ENCODE measurements at places on chromosomes 7 and 10.

GRCh38 chr10:22754296-22754695, 39.9 kb upstream of the PIP4K2A start:
- DNase-seq: no peak

GRCh38 chr10:101238732-101239105, 9.5 kb upstream of the LBX1 start:
- no peak for DNase-seq

DNA sequence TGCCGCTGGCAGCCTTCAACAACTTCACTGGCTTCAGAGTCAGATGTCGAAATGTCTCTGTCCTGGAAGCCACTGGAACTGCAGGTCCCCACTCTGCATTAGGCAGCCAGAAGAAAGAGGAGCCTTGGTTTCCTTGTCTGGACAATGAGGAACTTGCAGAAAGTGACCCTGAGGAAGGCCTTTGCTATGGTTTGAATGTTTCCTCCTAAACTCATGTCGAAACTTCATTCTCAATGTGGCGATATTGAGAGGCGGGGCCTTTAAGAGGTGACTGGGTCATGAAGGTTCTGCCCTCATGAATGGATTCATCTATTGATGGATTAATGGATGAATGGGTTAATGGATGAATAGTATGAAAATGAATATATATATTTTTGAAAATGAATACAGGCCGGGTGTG, 61.6 kb upstream of the GPR26 start:
- no peak for DNase-seq

DNA sequence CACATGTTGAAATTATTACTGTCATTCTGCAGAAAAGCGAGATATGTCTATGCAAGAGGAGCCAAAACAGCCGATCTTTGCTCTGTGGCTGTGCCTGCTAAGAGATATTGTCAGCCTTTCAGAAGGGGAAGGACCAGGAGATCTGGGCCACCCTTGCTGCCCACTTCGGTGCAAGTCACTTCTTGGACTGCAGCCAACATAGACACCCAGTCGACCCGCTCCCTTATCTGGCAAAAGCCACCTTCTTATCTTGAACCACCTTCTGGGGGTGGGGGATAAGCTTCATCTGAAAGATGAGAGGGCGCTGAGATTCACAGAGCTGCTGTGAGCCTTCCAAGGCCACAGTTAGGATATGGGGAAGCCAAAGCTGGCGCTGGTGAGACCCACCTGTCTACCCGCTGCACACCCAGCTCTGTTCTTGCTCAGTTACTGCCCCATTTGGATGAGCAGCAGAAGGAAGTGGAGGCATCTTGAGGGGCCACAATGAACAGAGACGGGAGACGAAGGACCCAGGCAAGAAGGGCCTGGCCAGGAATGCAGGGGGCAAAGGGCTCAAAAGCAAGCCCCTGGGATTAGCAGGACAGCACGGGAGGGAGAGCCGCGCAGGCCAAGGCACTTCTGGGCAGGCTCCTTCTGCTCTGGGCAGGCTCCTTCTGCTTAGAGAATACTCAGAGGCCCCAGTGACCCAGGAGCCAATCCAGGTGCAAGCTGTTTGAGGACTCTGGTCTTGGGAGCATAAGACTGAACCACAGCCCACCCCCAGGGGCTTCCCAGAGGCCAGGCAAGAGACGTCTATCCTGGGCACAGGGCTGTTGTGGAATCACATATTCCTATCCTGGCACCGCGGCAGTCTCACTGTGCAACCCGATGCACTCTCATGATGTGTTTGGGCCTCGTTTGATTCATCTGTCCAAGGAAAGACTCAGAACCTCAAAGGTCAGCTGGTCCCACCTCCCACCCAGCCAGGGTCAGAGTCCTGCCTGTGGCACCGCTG, 38.4 kb upstream of the NPFFR1 start:
- no peak for DNase-seq

DNA sequence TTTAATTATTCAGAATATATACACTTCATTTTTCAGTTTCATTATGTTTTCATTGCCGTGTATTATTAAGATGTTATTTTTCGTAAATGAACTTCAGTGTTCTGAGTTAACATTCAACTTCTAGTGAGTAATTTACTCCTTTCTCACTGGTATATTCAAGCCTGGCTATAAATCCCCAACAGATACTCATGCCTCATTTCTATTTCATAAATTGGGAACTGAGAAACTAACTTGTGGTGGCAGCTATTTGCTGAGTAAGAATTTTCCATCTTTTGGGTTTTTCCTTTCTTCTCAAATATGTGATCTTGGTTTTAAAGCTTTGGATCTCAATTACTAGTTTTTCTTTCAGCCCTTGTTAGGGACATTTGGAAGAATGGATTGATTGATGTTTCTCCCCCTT, 281.1 kb downstream of the CDK14 start:
- no peak for DNase-seq

DNA sequence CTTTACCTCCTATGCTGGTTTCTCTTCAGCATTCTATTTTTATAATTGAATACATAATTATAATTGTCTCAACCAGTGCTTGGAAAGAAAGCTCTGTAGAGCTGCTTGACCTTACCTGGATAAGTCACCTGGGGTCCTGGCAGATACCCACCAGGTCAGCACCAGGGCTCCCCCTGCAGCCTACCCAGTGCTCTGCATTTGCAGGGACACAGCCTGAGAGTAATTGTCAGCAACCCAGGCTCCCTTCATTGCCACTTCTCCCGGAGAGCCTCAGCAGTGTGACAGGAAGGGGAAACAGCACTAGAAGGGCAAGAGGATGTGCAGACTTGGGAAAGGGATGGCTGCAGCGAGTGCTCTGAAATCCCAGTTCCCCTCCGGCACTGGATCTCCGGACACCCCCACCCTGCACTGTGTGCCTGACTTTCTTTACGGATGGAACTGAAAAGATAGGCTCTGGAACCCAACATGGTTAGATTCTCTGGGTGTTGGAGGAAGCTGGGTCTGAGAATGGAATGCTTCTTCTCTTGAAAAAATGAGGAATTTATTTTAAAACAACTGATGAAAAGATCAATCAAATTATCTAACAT, 11.4 kb upstream of the PAX4 start:
- DNase-seq: no peak

GRCh38 chr7:100629117-100629716, 12.1 kb downstream of the TFR2 start:
- no peak for DNase-seq

GRCh38 chr10:30435073-30435422, 1.1 kb downstream of the MAP3K8 start:
- DNase-seq: no peak

GRCh38 chr10:110993024-110993693, 73.8 kb downstream of the SHOC2 start:
- no peak for DNase-seq

GRCh38 chr7:94295850-94296249, 98.8 kb upstream of the COL1A2 start:
- DNase-seq: no peak

GRCh38 chr7:31043051-31043471, 9.0 kb upstream of the ADCYAP1R1 start:
- DNase-seq: no peak
